ENCODE measurements at places on chromosomes 11 and 22.

DNA sequence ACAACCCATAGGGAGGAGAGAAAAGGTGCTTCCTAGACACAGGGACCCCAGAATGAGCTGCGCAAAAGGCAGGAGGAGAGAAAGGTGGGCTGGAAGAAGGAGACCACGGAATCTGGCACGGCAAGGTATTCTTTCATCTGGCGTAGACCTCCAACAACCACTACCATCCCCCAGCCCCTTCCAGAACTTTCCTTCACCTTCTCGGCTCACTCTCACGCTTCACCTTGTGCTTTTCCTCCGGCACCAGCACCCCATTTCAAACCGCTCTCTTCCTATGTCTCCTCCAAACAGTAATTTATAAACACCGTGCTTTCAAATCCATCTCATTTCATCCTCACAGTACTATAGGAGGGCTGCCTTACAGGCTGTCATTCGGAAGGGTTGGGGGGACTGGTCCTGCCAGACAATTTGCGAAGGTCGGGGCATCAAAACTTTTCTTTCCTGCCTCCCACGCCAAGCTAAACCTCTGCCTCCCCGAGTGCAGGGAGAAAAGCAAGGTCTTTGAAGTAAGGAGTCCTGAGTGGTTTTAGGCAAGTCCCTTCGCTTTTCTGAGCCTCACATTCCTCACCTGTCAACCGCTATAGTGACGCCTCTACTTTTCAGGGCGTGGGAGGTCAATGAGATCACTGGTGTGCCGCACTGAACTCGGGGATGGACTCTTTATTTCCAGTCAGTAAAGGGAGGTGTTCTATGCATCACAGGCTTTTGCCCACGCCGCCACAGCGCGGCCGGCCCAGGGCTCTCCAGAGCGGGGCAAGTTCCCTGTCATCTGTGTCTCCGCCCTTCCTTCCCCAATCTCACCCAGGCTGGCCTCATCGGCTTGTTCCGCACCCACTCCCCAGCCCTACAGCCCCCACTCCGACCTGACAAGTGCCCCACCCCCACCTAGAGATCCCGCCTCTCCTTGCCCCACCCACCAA lies 800 bp downstream of the KCTD21 start:
- DNase-seq, result no peak

DNA sequence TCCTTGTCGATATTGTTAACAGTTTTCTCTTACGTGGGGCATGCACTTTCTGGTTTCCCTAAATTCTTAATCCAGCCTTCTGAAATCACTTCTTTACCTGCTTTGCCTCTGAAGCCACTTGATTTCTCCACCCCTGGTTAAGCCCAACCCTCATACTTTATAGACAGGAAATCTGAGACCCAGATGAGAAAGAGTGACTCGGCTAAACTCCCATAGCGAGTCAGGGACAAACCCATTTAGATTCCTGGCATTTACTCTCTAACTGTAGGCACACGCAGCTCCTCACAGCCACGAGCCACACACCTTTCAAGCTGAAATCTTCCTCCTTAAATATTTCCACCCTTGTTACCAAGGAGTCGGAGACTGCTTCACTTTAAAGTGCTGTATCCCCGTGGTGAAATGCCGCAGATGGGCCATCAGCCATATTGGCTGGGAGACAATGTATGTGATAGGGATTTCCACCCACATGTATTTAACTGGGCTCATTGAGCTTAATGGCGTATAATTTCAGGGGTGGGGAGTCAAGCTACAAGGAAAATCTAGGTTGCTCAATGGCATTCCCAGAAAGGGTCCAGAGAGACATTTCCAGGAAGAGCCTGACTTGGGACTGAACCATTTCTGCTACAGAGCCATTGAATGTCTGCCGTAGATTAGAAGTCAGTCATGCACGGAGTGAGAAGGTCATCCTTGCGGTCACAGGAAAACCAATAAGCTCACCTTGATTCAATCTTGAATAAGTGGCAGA lies 49.9 kb upstream of the GRK3 start:
- DNase-seq, result no peak

- no peak for DNase-seq
These were observed 10.2 kb upstream of the LDHA start for GRCh38 chr11:18384157-18384641.

DNA sequence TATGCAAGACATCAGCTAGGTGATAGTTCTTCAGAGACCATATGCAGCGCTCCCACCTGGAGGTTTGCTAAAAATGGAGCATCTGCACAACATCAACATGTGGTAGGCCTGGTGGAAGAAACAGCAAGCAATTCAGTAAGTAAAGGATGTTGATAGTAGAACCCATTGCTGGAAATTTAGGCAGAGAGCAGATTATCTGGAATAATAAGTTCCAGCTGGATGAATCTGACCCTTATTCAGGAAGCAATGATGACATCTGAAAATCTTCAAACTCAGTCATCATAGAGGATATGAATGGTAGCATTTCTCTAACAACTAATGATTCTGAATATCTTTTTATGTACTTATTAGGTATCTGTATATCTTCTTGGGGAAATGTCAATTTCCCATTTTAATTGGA lies 225.2 kb upstream of the ANO3 start:
- DNase-seq, result no peak

- no peak for DNase-seq
These were observed 68.2 kb downstream of the METTL15 start for GRCh38 chr11:28176351-28176750.

DNA sequence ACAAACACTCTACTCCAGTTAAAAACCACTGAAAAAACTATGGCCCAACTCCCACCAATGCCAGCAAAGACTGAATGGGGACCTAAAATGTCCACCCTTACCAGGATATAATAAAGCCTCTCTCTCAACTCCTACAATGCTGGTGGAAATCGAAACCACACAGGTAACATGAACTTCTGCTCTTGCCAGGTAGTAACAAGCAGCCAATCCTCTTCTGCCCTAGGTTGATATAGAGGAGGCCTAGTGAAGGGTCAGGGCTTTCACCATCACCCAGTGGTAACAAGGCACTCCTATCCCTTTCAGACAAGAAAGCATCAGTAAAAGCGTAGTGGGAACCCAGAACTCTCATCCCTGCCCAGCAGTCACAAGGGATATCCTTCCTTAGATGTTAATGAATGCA lies 22.6 kb downstream of the DCUN1D5 start:
- DNase-seq, result no peak

- DNase-seq, result no peak
These were observed 73.2 kb upstream of the TCF20 start for GRCh38 chr22:42343531-42344081.

GRCh38 chr11:121479698-121480238 lies 27.0 kb upstream of the SORL1-AS1 start:
- DNase-seq, result no peak

DNA sequence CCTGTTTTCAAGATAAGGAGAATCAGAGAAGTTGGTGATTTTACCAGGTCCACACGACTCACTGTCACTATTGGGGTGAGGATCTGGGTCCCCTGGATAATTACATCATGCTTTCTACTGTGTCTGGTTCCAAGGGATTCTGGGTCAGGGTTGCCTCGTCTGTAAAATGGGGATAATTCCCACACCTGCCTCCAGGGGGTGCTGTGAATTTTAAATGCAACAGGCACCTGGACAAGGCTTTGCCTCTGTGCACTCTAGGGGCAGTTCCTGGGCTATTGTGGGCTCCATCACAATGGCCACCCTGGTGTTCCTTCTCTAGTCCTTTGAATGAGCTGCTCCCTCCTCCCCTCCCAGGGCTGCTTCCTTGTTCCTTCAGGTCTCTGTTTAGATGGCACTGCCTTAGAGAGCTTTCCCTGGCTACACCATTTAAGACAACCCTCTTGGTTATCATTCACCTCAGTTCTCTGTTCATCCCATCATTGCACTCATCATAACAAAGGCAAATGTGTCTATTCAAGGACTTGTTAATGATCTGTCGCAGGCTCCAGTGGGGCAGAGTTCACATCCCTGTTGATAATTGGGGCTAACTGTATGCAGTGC lies 178.6 kb downstream of the MIAT start:
- peak; percentile 5 for DNase-seq

DNA sequence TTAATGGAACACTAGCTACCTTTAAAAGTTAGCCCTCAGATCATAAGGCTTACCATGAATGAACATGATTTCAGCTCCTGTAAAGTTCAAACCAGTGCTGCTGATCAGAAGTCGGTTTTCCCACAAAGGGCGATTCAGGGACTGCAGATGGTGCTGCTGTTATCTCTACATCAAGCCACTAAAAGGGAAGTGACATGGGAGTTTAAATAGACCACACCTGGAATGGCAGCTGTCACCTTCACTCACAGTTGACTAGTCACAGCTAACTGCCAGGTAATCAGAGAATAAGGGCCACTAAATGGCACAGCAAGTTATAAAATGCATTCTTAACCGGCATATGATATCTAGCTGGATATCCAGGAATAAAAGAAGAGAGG lies 581.1 kb upstream of the ARHGAP42 start:
- no peak for DNase-seq

- DNase-seq, result no peak
These were observed 8.8 kb downstream of the CXCR5 start for GRCh38 chr11:118892514-118892913.

GRCh38 chr11:104254347-104254746 lies 90.4 kb upstream of the PDGFD start:
- DNase-seq, result no peak

DNA sequence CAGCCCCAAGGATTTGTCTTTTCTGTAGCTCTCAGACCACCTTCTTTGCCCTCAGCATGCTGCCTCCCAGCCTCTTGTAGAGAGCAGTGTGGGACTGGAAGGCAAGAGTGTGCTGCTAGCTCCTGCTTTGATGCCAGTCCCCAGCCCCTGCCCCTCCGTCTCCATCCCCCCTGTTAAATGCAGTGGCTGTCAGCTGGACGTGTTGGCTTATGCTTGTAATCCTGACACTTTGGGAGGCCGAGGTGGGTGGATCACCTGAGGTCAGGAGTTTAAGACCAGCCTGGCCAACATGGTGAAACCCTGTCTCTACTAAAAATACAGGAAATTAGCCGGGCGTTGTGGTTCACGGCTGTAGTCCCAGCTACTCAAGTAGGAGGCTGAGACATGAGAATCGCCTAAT lies 15.5 kb downstream of the SNRPD3 start:
- no peak for DNase-seq

GRCh38 chr22:44901301-44901700 lies 108.5 kb downstream of the PHF21B start:
- no peak for DNase-seq

GRCh38 chr22:50526834-50527801 lies 1.7 kb upstream of the SCO2 start:
- no peak for DNase-seq

DNA sequence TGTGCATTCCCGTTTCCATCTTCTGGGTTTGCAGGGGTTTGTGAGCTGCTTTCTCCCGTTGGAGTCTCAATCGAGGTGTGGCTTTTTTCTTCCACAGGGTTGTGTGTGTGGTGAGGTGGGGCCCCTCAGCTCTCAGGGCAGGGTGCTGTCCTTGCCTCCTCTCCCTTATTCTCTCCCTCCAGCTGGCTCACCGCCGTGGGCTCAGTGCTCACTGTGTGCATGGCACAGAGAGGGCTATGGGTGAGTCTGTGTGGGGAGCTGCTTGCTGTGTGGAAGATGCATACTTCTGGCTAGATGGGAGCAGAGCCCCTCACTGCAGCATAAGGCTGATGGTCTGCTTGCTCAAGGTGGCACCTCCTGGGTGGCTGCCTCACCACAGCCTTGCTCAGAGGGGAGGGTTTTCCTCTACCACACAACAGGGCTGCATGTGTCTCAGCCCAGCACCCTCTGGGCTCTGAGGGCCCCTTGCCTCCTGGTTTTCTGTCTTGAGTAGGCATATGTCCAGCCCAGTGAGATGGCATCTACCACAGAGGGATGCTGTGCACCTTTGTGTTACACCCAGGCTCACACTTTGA lies 203.1 kb upstream of the B3GAT1 start:
- DNase-seq, result no peak
